ENCODE measurements at places on chromosomes 16 and 17.

- DNase-seq = no peak
These were observed 36.2 kb downstream of the CTCF start for GRCh38 chr16:67598527-67598926.

GRCh38 chr16:2825906-2826305, 4.2 kb upstream of the ZG16B start:
- no peak for DNase-seq

DNA sequence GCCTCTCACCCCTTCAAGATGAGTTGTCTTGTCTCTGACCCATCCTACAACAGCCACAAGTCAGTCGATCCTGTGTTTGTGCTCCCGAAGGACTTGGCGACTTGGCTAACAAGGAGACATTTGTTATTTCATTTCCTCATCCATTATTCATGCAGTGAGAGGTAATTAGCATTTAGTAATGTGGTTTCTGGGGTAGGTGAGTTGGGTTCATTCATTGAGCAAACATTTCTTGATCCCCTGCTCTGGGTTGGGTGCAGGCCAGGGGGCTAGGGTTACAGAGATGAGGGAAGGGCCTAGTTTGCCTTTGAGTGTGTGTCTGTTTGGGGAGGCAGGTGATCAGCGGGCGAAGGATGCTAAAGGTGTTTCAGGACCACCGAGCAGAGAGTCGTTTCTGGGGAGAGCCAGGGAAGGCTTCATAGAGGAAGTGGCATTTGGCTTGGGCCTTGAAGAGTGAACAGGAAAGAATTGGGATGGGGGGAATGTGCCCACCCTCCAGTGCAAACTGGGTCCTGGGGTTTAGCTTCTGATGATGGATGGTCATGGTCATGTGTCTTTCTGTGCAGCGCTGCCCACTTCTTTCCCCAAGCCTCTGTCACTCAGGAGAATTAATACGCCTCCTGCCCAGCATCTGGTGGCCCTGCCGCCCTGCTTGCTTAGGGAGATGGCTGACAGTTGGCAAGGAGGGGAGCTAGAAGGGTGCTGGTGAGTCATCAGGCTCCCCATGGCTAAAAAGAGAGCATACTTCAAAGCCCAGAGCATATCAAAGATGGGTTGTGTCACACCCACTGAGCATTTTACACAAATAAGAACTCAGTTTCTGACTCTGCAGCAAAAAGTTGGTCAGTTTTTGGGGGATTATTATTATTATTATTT, 38.5 kb downstream of the MSI2 start:
- DNase-seq = peak; percentile 35

- DNase-seq = no peak
These were observed 66.4 kb downstream of the SCNN1B start for GRCh38 chr16:23368469-23368868.

DNA sequence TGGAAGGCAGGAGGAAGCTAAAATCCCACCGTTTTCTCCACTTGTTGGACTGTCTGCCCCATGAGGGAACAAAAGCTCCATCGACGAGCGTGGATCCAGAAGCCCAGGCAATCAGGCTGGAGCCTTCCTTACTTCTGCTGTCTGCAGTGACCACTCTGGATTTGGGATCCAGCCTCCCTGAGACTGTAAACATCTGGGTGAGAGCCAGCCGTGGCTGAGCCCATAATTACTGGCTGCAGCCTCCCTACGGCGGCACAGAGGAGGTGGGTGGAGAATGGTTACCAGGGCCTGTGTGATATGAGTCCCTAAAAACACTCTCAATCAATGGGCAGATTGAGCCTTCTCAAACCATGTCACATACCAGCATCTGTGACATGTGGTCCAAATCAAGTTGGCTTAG, 158.2 kb downstream of the FOXL1 start:
- no peak for DNase-seq

GRCh38 chr16:15548482-15548891, 94.5 kb downstream of the MARF1 start:
- peak; percentile 44 for DNase-seq

DNA sequence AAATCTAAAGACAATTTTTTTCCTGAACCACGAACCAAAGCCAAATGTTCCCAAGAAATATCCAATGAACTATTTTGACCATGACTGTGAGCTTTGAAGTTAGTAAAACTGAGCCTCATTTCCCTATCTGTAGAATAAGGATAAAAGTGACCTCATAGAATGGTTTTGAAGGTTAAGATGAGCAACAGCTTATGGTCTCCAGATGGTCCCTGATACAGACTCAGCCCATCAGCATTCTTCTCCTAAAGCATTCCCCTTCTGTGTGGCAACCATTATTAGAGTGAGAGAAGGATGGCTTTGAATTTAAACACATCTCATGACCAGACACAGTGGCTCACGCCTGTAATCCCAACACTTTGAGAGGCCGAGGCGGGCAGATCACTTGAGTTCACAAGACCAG, 70.1 kb downstream of the COPRS start:
- DNase-seq = peak; percentile 75

- DNase-seq = peak; percentile 61
These were observed at the start of gene ACSM3 for GRCh38 chr16:20763461-20764232. ACSM3 (plus strand) TSS chr16:20764014; CDS start chr16:20770035, 6,021 bp downstream.

DNA sequence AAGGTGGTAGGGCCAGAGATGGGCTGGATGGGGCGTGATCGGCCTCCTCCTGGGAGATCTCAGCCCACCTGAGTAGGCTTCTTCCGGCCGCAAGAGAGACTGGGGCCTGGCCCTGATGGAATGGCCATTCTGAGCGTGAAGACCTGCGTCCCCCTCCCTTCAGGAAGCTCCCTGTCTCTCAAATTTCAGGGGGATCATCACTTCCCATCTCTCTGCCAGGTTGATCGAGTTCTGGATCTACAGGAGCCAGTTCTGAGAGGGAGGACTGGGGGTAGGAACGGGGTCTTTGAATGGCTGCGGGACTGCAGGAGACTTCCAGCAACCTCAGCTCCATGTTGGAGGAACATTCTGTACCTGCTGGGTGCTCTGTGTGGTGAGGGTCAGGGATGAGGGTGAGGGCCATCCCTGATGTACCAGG, 9.3 kb upstream of the GSDMA start:
- DNase-seq = no peak

- DNase-seq = peak; percentile 55
These were observed 18.1 kb downstream of the TMC7 start for GRCh38 chr16:19001788-19002187.

- peak; percentile 53 for DNase-seq
These were observed 463.8 kb upstream of the HSBP1 start for GRCh38 chr16:83343935-83344366.

DNA sequence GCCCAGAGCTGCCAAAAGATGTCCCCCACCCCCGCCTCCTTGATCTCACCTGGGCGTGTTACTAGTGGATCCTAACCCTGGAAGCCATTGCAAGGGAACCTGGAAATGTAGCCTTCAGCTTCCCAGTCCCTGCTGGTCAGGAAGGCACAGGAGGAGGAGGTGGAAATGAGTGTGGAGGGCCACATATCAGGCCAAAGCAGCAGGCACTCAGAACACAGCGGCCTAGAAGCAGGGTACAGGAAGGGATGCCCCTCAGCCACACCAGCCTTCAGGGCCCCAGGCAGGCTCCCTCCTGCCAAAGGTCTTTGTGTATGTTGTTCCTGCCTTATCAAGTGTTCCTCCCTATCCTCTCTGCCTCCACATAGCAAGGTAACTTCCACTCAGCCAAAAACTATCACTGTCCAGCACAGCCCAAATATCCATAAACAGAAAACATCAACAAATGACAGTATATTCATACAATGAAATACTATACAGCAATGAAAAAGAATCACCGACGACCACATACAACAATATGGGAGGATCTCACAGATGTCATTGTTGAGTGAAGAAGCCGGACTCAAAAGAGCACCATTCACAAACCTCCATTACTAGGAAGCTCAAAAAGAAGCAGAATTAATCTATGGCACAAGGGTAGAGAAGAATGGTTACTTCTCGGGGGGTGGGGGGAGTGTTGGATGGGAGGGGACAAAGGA, 28.2 kb upstream of the TNFRSF13B start:
- no peak for DNase-seq

DNA sequence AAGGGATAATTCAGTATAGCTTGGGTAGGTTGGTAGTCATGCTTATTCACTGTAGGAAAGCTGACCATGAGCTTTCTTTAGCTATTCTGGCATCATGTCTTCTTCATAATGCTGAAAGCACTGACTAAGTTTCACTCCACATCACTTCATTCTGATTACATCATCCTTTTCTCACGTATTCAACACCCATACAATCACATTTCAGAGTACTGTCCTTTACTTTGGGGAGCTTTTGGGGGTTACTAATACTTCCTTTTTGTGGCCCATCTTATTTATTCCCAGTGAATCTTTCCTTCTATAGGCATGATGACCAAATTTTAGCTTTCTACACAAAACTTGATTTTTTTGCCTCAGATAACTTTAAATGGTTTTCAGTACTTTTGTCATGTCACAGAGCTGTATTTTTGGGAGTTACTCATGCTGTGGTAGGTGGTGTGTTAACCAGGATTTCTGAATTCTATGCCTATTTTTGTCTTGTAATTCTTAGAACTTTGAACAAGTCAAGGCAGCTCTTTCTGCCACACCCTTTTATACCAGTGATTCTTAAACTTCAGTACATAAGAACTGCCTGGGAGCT, 23.5 kb downstream of the TADA2A start:
- peak; percentile 69 for DNase-seq

GRCh38 chr17:65984299-65984698, 207.6 kb downstream of the CEP112 start:
- DNase-seq = peak; percentile 25

GRCh38 chr17:6374271-6374691, 60.6 kb downstream of the AIPL1 start:
- DNase-seq = peak; percentile 4

DNA sequence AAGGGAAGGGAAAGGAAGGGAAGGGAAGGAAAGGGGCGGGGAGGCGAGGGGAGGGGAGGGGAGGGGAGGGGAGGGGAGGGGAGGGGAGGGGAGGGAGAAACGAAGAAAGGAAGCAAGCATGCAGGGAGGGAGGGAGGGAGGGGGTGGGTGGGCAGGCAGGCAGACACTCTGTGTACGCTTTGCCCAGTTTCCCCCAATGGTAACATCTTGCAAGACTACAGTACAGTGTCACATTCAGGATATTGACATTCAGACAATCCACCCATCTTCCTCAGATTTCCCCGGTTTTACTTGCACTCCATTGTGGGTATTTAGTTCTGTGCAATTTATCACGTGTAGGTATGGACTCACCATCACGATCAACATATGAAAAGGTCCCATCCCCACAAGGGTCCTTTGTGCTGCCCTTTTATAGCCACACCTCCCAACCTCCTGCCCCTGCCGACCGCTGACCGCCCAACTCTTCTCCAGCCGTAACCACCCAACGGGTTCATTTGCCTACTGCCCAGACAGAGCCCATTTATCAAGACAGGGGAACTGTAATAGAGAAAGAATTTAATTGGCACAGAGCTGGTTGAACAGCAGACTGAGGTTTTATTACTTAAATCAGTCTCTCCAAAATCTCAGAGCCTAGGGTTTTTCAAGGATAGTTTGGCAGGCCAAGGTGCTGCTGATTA, 91.4 kb upstream of the FA2H start:
- no peak for DNase-seq

DNA sequence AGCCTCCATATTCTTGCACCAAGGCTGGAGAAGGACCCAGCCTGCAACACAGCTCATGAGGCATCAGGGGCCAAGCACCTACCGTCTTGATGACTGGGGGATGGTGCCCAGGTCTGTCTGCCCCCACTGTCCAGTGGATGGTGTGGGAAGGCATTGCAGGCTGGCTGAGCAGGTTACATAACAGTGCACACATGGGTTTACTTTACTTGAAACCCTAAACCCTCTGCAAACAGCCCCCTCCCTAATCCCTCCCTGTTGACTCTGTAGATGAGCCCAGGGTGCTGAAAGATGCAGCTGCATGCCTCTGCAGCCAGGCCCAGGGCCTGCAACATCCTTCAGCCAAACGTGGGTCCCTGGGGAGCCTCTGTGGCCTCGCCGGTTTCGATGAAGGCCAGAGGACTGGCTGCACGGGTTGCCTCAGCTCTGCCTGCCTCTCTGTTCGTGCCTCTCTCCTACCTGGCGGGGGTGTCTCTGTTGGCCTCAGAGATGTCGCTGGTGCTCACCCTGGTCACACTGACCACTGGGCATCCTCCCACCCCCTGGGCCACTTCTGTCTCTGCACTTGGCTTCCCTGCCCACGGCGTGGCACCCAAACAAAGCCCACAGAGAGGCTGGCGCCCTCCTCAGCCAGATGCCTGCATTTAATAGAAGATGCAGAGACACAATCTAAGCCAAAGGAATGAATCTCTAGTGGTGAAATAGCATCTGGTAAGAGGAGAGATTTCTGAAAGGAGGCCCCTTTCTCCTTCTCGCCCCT, 95.1 kb downstream of the METRNL start:
- peak; percentile 37 for DNase-seq

- DNase-seq = no peak
These were observed 468 bp downstream of the FLYWCH2 start for GRCh38 chr16:2883458-2883908.

All from fibroblast of skin of right biceps (primary cell).